NCI-H1092 treated with DMSO at 0.1 percent for 48 hours (cell line): ENCODE measurements at places on chromosomes 1 and 21.

GRCh38 chr1:229171934-229172333 lies 99.0 kb upstream of the RAB4A start:
- peak; percentile 82 for DNase-seq

- DNase-seq, result no peak
Measured at GRCh38 chr1:10856863-10857598, 60.6 kb upstream of the CASZ1 start.

DNA sequence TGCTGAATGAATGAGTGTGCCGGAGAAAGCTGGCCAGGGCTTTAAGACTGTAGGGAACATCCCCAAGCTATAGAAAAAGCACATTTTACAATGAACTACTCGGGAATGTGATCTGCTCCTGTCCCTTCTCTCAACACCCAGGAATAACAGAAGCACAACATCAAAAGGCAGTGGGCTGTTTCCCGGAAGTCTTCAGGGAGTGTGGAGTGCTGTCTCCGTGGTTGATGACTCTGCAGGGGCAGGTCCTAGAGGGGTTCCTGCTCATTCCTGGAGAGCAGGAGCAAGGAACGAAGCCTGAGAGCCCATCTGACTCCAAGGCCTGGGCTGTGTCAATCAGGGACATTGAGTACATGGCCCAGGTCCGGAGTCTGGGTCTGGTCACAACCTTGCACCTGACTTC lies 4.9 kb upstream of the IL22RA1 start:
- DNase-seq, result no peak

DNA sequence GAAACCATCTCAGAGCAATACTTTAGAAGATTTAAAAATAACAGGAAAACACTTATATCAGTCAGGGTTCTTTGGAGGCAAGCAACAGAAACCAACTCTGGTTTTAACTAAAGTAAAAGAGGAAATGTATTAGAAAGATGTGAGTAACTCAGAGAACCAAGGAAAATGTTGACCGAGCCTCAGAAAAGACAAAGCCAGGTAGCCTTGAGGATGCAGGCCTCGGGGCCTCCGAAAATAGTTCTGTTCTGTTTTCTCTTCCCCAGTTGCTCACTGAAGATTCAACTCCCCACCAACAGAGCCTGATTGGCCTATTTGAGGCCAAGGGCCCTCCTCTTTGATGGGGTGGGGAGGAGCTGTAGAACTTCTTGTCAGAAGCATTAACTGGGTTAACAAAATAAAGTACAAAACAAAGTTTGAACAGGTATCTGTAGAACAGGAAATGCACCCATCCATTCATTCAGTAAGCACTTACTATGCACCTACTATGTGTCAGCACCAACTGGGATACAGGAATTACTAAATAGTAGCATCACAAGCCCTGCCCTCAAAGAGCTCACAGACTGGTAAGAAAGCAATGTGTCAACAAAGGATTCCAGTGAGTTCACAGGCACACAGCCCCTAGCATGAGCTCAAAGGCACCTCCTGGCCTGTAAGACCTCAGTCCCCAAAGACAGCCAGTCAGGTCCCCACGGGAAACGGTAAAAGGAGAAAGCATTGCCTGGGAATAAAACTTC lies 12.6 kb downstream of the SLAMF8 start:
- no peak for DNase-seq

DNA sequence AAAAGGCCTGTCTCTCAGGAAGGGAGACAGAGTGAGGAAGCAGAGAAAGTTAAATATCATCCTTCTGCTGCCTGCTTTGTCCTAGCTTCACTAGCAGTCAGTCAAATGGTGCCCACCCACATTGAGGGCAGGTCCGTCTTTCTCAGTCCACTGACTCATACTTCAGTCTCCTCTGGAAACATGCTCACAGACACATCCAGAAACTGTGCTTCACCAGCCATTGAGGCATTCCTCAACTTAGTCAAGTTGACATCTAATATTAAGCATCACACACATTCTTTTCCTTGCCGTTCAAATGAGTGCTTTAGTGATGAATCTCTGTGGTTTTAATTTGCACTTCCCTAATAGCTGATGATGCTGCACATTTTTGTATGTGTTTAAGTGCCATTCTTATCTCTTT lies 777.8 kb upstream of the PRMT6 start:
- DNase-seq, result no peak

- DNase-seq, result no peak
Measured at GRCh38 chr1:113191579-113192076, 118.6 kb downstream of the LRIG2 start.

DNA sequence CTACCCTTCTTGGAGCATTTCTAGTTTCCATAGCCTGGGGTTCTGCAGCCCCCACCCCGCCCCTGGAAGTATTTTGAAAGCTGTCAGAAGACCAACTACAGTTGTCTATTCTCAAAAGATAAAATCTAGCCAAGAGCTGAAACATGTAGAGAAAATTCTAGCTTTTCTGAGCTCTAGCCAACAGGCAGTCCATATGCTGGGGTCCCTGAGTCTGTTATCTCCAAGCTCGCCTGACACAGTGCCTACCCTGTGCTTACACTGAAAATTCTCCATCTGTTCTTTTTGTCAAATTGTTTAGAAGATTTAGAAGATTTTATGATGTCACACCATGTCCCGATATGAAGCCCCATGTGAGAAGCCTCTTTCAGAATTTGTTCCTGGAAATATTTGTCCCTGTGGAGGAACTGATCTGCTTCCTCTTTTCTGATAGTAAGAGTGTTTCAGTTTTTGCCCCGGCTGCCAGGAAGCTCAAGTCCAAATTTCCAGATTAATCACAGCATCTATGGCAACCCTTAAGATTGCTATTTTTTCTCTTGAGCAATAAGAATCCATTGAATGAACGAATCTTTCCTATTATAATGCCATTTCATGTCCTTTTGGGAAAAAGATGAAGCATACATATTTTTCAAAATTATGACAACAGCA lies 23.7 kb upstream of the CSF3R start:
- no peak for DNase-seq

GRCh38 chr1:153610811-153611301 lies 2.1 kb downstream of the S100A16 start:
- DNase-seq, result no peak

GRCh38 chr1:155205969-155206593 lies 1.6 kb downstream of the THBS3 start:
- DNase-seq, result no peak
